ENCODE measurements at places on chromosomes 7 and 10.

DNA sequence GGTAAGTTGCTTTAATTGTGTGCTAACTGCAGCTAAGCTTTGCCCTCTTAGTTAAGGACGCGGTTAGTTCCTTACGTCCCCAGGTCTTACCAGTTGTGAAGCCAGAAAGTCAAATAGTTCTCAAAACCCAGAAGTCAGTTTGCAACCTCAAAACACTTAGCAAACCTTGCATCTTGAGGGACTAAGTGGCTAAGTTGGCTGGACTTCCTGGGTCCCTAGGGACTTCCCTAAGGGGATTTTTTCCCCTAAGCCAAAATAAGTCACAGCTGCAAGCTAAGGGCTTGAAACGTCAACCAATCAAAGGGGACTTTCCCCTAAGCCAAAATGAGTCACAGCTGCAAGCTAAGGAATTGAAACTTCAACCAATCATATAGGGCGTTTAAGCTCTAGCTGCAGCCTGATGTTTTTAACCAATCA is 36.2 kb upstream of the HECW1 start:
- no peak for DNase-seq

DNA sequence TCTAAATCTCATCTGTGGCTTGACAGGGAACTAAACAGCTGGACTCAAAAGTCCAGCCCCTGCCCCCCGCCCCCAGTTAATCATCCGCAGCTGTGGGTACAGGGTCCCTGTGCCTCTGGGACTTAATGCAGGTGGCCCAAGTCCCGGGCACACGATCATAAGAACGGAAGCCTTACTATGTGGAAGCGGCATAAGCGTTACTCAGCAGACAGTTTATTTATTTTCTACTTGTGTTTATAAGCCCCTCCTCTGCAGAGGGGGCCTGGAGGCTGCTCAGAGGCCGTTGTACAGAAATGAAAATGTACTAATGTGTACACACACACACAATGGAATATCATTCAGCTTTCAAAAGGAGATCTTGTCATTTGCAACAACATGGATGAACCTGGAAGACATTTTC is 158.0 kb upstream of the TNS3 start:
- no peak for DNase-seq

DNA sequence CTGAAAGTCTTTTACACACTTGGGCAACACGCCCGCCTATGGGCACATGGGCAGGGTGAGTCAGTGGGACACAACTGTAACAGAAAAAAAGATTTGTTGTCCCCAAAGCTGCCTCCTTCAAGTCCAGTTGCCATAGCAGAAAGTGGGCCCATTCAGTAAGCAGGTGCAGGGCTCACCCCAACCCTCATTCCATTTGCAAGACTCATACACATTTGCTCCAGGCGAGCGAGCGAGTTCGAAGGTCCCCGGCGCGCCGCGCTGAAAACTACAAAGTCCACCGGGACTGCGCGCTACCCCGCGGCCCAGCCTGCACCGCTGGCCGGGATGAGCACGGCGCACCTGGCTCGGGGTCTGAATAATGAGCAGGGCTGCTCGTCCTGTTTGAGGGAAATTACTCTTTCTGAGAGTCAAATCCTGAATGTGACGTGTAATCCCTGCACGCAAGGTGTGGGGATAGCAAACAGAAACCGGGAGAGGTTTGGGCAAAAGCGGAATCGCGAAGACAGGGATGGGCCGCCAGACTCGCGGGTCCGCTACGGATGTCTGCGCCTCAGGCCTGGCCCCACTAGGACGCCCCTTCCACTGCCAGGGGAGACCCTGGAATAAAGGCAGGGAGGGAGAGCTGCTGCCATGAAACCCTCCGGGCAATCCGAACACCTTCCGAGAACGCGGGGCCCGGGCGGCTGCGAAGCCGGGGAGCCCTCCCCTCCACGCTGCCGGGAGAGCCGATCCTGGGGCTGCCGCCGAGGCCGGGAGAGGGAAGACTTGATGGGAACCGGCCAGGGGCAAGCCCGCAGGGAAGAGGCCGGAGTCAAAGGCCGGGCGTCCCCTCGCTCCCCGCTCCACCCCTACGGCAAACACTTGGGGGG is 982 bp downstream of the COBL start:
- no peak for DNase-seq

DNA sequence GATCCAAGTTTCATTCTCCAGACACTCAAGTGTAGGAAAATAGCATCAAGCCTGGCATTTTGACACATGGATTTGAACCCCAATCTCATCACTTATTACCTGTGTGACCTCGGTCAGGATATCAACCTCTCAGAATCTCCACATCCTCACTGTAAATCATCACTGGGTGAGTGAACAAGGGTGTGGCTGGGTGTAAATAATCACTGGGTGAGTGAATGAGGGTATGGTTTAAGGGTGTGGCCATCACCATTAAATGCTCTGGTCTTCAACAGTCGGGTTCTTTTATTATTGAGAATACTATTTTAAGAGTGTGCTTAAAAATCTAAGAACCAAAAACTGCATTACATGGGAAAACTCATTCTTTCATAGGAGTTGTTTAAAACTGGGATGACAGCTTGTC is 200.1 kb downstream of the DOCK4 start:
- no peak for DNase-seq

- no peak for DNase-seq
These were observed 13.9 kb downstream of the TUBAL3 start for GRCh38 chr10:5390607-5391205.

GRCh38 chr10:17278607-17279240 is 50.7 kb downstream of the VIM start:
- no peak for DNase-seq

GRCh38 chr10:95308389-95309302 is 17.8 kb upstream of the PDLIM1 start:
- DNase-seq = no peak

DNA sequence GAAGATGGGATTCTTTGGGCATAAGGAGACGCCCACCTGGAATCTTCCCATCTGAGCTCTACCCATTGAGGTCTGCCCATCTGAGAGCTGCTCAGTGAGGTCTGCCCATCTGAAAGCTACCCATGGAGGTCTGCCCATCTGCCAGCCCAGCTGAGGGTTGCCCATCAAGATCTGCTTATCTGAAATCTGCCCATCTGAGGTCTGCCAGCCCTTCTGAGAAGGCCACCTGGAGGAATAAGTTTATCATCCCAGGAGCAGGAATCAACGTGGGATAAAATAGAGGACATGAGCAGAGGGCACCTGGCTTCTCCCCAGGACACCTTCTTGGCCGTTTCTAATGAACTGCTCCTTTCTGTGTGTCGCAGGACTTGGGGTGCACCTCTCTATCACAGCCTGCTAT is 35.3 kb upstream of the PDZD8 start:
- no peak for DNase-seq

- DNase-seq = no peak
These were observed 92.3 kb upstream of the BAIAP2L1 start for GRCh38 chr7:98493030-98493778.

DNA sequence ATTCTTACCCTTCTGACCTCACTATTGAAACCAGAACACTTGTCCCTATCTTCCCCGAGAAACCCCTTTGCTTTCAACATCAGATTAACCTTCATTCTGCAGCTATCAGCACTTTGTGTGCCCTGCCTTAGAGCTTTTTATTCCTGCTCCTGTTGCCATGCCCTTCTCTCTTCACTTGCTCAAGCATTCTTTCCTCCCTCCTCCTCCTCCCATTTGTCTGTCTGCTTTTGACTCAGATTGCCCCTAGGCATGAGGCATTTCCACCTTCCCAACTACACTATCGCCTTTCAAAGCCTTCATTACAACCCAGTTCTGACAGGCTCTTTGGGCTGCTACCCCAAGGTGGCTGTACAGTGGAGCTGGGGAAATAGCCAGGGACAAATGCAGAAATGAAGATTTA is 143.3 kb downstream of the SLC25A13 start:
- no peak for DNase-seq

DNA sequence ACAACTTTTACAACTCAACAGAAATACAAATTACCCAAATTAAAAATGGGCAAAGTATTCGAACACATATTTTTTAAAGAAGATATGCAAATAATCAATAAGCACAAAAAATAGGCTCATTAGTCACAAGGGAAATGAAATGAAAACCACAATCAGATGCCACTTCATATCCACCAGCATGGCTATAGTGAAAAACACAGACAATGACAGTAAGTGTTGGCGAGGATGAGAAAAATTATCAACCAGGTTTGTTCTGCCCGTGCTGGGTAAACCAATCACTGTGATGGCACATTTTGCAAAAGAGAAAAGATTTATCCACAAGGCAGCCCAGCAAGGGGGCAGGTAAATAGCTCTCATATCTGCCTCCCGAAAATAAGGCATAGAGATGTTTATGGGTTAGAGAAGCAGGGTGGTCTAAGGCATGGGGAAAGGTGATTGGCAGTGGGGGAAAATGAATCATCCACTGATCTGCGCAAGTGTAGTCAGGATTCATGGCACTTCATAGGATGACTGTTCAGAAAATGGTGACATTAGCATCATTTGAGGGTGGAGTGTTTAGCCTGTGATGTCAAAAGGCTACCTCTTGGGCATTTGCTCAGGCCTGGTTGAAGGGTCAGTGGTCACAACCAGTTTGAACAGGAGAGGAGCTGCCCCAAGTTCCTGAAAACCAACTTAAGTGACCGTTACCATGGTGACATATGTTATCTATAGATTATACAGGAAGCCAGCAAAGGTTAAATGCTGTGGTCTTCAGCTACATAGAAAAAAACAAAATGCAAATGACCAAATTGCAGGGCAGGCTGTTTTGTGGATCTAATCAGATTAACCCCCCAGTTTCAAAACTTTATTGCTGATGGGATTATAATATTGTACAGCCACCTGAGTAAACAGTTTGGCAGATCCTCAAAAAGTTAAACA is 8.0 kb upstream of the CFAP70 start:
- no peak for DNase-seq

DNA sequence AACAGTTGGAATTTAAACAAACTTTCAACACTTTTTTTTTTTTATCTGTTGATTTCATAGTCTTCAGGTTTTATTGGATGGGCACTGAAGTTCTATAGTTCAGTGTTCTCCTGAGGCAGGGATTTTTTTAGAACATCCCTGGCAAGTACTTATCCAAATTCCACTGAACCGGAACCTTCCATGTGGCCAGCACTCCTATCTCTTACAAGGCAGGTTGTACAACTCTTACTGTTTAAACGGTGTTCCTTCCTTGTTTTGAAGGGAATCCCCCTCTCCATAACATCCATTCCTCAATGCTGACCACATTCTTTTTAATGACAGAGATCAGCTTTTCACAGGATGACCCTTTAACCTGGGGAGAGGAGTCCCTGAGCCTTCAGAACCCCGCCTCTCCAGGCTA is 238.9 kb upstream of the CTBP2 start:
- DNase-seq = no peak

DNA sequence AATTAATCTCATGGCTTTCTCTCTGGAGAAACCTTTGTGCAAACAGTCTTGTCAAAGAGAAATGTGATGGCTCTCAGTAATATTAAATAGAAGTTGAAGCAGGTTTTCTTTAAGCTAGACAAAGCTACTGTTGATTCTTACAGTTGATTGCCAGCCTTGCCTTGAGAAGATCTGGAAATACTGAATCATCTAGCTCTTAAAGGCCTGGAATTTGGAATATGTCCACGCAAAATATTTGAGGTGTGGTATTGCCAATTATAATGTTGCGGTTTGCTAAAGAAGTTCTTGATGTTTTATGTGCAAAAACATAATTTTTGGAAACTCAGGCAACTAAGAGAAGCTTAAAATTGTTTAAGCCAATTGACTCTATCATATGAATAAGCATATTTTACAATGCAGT is 371.9 kb downstream of the PHF14 start:
- no peak for DNase-seq

- no peak for DNase-seq
These were observed 29.3 kb downstream of the TNS3 start for GRCh38 chr7:47552621-47553020.

- DNase-seq = no peak
These were observed 158.4 kb upstream of the PDE1C start for GRCh38 chr7:32228601-32229000.

GRCh38 chr7:39535064-39535463 is 31.1 kb upstream of the YAE1 start:
- no peak for DNase-seq

DNA sequence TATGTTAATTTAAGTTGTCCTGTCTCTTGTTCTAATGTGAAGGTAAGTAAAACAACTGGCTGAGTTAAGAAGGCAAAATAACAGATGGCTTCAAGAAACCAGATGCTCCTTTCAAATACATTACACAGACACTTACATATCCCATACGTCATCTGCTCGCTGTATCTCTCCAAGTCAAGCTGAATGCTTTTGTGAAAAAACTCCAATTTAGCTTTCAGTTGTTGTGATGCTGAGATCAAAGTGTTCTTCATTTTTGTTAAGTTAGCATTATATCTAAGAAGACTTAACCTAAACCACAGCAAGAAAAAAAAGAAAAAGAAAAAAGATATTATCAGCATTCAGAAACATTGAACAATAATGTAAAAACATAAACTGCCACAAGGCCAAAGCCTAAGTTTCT is 18.5 kb upstream of the ERLIN1 start:
- no peak for DNase-seq

DNA sequence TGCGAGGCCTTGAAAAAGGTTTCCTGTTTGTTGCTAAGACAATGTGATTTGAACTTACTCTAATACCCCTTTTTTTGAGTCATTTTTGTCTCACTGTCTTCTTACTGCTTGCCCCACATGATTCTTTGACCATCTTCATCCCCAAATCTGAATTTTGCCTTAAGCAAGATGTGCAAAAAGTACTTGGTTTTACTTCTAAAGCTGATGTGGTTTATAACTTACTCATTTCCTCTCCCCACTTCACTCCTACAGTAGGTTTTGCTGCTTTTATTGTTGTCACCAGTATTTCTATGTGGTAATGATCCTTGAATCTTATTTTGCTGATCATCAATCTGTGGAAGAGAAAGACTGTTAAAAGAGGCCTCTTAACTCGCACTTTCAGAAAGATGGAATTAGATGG is 396.4 kb downstream of the SDK1 start:
- no peak for DNase-seq

- no peak for DNase-seq
These were observed 139.0 kb downstream of the HERPUD2 start for GRCh38 chr7:35555934-35556333.

- no peak for DNase-seq
These were observed 36.8 kb downstream of the LMOD2 start for GRCh38 chr7:123692471-123692877.

DNA sequence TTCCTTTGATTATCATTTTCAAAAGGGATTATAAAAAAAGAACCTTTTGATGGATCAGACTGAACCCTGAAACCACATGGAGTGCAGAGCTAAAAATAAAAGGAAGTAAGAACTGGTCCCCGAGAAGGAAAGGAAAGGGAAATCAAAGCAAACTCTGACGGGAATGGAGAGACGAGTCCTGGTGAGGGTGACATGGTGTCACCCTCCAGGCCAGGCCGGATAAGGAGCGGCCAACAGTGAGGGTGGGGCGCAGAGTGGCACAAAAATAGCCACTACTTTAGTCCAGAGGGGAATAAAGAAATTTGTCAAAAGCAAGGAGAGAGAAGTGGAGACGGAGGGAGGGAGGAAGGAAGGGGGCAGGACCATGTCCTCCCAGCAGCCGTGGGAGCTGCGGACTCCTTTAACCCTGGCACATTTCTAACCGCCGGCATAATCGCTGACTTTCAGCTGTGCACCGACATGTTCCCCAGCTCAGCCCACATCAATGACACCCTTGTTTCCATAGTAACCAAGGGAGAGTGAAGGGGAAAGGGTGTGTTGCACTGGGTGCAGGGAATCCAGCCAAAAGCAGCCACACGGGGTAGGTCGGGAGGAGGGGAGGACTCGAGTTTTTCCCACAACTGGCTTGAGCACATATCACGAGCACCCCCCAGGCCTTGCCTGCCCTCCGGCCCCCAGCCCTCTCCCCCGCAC is 29.7 kb downstream of the TRIM8 start:
- DNase-seq = peak; percentile 64

- DNase-seq = no peak
These were observed 4.7 kb upstream of the IGF2BP3 start for GRCh38 chr7:23474829-23475575.

GRCh38 chr7:155184923-155185322 is 112.8 kb upstream of the INSIG1 start:
- DNase-seq = no peak
